ENCODE measurements at places on chromosomes 4 and X.

- ATAC-seq = no peak
Measured at GRCh38 chr4:140556372-140557085, 12.2 kb downstream of the UCP1 start.

DNA sequence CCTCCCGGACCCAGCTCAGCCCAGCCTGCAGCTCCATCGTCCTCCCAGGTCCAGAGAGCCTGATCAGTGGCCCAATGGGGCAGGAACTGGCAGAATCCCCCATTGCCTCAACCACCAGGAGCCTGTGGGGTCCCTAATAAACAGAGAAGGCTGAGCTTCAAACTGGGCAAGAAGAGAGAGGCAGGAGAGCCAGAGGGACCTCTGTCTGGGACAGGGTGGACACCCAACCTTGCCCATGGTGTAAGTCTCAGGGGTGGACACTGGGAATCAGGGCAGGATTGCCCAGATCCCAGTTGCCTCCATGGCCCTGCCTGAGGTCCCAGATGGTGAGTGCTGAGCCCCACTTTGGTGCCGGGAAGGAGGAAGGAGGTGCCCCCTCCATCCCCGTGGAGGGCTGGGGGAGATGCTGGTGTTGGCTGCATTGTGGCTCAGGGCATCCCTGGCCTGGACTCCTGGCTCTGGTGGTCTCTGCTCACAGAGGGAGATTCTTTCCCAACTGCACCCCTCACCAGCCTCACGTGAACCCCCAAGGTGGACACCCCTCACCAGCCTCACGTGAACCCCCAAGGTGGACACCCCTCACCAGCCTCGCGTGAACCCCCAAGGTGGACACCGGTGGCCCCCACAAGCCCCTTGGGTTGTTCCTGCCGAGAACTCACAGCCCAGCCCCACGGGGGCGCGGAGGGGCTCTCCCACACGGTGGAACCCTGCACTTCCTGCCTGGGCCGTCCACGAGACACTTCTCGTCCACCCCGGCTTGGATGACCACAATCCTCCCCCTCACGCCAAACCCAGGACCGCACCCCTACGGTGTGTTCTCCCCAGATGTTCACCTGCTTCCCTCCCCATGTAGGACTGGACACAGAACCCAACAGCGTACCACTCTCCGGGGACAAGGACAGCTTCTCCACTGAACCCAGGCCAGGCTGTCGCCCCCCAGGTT lies 5.4 kb downstream of the CPLX1 start:
- no peak for ATAC-seq

- no peak for ATAC-seq
Measured at GRCh38 chr4:78971326-78971725, 32.1 kb upstream of the PAQR3 start.

GRCh38 chrX:117458243-117458968 lies 658.2 kb downstream of the KLHL13 start:
- ATAC-seq = no peak

DNA sequence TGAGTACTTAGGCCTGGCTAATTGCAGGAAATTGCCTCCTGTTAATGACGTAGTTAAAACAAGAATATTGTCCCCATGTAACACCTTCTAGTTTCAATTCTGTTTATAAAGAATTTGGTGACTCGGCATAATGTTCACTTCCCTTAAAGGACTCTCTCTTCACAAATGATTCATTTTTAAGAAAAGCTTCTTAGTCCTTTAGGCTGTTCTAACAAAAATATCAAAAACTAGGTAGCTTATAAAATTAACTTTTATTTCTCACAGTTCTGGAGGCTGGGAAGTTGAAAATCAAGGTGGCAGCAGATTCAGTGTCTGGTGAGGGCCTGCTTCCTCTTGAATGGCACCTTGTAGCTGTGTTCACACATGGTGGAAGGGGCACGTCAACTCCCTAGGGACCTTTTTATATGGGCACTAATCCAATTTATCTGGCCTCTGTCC lies 23.8 kb downstream of the COL25A1 start:
- ATAC-seq = no peak

DNA sequence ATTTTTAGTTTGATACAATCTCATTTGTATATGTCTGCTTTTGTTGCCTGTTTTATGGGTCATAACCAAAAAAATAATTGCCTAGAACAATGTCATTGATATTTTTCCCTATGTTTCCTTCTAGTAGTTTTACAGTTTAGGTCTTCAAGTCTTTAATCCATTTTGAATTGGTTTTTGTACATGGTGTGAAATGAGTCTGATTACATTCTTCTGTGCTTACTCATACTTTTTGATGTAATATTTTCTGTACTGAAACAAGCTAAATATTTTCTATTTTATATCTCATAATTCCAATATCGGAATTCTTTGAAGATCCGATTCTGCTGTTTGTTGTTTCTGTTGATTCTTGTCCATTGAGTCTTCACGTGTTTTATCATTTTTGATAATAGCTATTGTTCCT lies 10.6 kb downstream of the TMEM156 start:
- ATAC-seq = no peak

DNA sequence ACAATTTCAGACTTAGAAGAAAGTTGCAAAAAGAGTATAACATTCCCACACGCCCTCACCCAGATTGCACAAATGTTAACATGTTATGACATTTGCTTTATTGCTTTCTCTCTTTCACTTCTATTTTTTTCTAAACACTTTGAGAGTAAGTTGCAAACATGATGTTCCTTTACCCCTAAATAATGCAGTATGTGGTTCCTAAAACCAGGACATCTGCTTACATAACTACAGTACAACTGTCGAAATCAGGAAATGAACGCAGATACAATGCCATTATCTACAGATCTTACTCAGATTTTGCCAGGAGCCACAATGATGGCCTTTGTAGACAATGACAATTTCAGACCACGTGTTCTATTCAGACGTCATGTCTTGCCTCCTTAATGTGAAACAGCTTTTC lies 22.4 kb downstream of the SH3TC1 start:
- no peak for ATAC-seq

DNA sequence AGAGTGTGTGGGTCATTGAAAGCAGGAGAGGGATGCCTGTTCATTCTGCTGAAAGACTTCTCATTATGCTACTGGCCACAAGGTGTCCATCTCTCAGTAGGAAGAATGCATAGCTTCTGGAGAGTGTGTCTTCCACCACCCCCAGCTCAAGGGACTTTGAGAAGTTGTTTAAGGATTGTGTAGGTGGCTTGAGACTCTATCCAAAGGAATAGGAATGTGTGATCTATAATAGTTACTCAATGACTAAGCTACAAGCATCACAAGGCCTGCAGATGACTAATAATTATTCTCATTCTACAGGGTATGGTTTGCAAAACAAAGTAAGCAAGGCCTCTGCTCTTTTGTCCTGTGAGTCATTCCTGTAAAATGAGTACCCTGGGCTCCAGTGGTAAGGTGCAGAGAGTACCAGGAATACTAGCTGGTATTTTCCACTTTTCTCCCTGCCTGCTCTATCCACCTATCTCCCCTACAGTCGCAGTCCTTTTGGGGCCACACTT lies 279.8 kb upstream of the BOD1L1 start:
- peak; percentile 98 for ATAC-seq

DNA sequence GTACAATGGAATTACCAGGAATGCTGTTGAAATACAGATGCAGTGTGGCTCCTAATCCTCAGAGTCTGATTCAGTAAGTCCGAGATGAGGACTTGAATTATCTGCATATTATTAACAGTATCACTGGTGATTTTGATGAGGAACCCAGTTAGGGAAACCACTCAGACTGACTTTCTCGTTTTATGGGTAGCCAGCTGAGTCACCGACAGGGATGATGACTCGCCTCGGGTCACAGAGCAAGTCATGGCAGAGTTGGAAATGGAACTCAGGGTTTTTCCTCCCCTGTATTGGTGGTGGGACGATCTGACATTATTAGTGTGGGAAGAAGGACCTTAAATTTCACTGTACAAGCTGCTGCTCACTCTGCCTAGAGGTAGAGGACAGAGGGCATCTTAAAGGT lies 51.3 kb downstream of the RTL9 start:
- ATAC-seq = peak; percentile 36

DNA sequence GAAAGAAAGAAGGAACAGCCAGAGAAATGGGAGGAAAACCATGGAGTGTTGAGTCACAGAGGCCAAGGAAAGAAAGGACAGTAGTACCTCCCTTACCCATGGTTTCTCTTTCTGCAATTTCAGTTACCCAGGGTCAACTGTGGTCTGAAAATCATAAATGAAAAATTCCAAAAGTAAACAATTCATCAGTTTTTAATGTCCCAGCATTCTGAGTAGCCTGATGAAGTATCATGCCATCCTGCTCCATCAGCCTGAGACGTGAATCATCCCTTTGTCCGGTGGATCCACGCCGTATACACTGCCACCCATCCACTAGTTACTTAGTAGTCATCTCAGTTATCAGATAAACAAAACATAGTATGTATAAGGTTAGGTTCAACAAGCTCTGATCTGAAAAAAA lies 114.2 kb downstream of the COMMD8 start:
- ATAC-seq = no peak

DNA sequence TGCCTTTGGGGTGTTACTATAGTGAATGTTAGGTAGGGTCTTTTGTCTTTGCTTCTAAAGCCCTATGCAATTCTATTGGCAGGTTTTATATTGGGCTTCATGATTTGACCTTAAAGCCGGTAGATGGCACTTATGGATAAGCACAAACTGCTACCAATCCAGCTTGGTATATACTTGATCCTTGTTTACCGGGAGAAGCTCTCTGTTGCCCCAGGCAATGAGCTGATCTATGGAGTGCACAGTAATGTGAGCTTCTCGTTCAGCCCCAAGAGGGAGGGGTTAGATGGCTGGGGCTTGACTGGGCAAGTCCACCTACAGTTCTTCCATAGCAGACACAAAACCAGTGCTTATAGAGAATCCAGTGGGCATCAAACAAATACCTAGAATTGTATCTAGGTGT lies 287.2 kb upstream of the CT83 start:
- ATAC-seq = peak; percentile 69

DNA sequence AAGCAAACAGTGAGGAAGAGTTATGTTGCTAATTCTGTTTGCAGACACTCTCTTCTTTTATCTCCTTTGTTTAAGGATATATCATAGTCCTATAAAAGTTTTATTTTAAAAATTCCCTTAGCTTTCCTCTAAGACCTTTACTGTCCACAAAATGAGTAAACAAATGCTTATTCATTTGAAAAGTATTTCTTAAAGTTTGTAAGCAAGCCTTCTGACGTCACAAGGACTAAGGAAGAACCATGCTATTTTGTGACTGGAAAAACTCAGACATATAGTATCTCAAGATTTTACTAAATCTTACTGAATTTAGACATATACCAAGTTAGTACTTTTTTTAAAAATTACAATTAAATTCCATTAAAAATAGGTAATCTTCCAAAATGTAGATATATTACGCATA lies 5.2 kb upstream of the RBMXL3 start:
- ATAC-seq = no peak

DNA sequence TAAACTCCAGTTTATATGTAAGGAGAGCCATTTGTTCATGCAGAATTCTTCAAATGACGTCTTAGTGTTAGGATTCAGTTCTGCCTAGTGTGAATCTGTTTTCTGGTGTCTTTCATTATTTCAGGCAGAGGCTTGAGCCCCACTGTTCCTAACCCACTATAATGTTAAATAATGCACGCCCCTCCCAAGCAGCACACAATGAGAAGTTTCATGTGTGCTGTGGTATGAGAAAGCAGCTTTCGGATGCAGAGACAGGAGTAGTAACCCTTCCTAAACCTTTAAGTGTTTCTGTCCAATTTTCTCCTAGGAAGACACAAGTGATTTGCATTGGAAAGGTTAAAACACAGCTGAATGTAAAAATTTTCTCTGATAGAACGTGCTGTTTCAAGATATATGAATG lies 54.5 kb downstream of the TRIM2 start:
- ATAC-seq = no peak

DNA sequence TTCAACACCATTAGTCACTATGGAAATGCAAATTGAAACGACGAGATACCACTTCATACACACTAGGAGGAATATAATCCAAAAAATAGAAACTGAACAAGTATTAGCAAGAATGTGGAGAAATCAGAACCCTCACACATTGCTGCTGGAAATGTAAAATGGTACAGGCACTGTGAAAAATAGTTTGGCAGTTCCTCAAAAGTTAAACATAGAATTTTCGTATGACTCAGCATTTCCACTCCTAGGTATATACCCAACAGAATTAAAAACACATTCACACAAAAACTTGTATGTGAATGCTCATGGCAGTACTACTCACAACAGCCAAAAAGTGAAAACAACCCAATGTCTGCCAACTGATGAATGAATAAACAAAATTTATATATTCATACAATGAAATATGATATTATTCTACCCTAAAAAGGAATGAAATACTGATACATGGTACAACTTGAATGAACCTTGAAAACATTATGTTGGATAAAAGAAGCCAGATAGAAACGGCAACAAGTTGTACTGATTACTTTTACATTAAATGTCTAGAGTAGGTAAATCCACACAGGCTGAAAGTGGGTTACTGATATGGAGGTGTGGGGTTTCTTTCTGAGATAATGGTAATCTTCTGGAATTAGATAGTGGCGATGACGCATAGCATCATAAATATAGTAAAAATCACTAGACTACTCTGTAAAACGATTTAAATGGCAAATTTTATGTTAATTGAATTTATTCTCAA lies 22.3 kb downstream of the TEC start:
- ATAC-seq = peak; percentile 53

GRCh38 chr4:167339781-167340180 lies 105.5 kb upstream of the SPOCK3 start:
- ATAC-seq = no peak

DNA sequence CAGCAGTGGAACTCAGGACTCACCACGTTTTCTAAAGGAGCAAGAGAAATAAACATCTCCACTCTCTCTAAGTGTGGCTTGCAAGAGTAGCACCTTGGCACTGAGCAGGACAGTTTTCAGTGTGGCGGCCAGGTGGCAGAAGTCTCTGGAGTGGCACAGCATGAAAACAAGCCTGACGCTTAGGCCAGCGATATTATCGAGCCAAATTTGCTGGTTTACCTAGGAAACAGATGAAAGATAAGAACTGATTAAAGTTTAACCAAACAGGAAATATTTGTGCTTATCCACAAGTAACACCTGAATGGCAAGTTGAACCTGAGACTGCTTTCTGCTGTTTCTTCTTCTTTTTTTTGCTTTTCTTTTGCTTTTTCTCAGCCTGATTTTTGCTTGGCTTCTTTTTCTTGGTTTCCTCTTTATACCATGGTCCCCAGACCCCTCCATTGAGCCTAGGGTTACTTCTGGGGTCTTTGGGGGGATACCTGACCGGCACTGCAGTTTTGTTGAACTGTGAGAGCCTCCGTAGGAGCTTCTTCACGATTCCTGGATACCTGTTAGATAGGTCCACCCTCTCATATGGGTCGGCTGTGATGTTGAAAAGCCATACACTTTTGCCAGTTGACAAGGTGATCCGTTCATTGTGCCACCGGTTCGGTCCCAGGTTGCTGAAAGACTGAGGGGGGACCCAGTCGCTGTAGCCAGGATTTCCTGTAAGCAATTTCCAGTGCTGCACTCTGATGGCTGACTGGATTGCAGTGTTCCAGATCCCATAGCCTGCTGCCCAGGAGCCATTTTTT lies 77.3 kb downstream of the ARSJ start:
- ATAC-seq = no peak

All from esophagus mucosa (tissue), 1 donor.